T-helper 2 cell (primary cell): ENCODE measurements at places on chromosomes 7 and 10.
A peak's percentile ranks its signal among the peaks of the same experiment; 100 is the strongest.

DNA sequence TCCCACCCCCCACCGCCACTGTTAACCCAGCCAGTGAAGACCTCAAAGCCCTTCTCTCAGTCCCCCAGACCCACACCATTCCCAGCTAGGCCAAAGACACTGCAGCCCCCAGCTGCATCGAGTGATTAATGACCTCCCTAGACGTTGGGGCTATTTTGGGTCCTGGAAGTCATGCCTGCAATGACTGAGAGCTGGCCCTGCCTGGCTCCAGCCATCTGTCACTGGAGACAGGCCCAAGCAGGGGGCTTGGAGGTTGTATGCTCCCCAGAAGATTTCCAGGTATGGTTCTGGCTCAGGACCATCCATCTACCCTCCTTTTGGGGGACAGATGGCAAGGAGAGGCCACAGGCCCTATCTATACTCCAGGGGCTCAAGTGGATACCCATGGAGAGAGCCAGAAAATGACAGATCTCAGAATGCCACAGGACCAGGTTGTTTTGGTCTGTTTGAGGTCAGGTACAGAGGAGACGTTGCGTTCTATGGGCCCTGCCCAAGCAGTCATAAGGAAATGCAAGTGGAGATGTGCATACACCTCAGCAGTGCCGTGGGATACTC is 5.1 kb downstream of the KCNIP2 start:
- no peak for DNase-seq

DNA sequence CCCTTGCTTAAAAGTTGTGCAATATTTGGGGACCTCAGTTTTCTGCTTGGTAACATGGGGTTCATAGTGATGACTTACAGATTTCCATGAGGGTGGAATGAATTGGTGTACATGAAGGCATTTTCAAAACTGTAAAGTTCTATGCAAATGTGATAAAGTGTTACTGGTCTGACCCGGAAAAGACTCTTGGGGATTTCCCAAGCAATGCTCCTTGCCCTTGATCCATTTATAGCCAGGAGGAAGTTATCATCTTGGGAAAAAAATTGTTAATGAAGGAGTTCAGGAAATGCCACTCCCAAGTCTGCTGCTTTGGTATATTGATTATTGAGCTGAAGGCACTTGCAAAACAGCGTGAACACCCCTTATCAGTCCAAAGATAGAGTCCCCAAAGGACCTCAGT is 96.3 kb upstream of the ZPBP start:
- no peak for DNase-seq

- DNase-seq: peak; percentile 56
Measured at GRCh38 chr7:129952086-129952652, 591 bp downstream of the UBE2H start.

- no peak for DNase-seq
Measured at GRCh38 chr10:24744946-24745345, 21.3 kb upstream of the ARHGAP21 start.

- no peak for DNase-seq
Measured at GRCh38 chr7:79778786-79779770, 325.6 kb upstream of the MAGI2 start.
